ENCODE measurements at places on chromosomes 5 and 9.

- DNase-seq, result no peak
Observed at GRCh38 chr5:159128070-159128541, 28.4 kb upstream of the EBF1 start.

DNA sequence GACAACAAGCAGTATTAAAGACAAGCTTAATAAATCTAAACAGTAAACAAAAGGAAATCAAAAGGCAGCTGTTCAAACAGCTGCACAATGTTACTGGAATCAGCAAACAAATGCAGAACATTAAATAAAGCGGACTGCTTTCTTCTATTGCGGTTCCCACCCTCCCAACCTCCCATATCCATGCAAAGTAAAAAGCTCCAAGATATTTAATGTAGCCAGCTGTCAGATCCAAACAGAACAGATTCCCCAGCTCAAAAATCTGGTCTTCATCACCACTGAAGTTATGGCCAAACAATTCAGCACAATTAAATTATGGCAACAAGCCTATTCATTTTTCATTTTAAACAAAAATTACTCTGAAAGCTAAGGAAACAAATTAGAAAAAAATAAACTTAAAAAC, 75.9 kb downstream of the SLC38A9 start:
- DNase-seq, result no peak

- no peak for DNase-seq
Observed at GRCh38 chr5:1668141-1668721, 131.4 kb downstream of the MRPL36 start.

DNA sequence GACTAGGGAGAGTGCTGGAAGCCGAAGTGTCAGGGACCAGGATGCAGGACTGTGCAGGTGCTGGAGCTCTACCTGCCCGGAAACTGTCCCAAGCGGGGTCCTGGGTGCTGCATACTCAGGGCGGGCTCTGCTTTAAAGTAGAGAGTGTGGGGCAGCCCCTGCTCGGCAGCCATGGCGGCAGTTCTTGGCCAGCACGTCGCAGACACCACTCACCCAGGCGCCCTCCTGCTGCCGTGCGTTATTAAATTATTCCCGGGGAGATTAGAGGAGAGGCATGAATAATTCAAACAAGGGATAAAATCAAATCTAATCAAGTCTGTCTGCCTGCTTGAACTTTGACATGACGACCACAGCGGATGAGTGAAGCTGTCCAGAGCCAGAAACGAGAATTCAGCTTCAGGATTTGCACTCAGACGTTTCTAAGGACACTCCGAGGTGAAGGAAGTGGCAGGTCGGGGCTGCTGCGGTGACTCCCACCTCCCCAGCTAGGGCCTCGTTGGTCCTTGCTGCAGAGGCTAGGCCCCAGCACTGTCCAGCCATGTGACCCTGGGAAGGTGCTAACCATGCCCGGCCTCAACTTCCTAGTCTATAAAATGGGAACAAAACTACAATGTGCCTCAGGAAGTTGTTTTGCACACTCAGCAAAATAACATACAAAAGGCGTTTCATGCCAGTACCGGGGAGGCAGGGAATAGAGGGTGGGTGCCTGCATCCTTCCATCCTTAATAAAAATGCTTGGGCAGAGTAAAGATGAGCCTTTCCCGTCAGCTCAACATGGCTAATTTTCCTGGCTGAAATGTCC, 91.3 kb upstream of the ADAMTS2 start:
- DNase-seq, result no peak

DNA sequence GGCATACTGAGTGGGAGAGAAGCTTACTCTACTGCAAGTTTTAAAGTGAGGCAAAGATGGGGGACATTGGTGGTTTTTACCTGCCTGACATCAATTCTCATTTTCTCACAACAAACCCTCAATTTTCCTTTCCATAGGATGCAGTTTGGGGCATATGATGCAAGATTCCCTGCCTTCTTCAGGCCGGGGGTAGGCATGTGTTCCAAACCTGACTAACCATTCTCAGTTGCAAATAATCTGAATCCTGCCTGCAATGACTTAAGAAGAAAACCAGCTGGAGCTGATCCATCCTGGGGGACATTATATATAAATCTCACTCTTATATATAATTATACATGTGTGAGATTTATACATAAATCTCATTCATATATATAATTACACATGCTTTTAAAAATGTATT, 223.6 kb upstream of the EFNA5 start:
- DNase-seq, result no peak

All from NK-92 treated with Interleukin-12 subunit alpha and Interleukin-12 subunit beta, amount 100 ng/mL, for 24 hours (cell line).